ENCODE measurements at places on chromosomes 7 and 10. TPM values are rescaled to one million over a fixed set of nuclear protein-coding genes. Genes with fewer than 3 reads are reported as not detected.

The JAKMIP3 gene
- 1.7 TPM for total RNA-seq

The DMBT1 gene
- total RNA-seq, result 0.44 TPM

- no peak for DNase-seq
Observed at GRCh38 chr10:100653957-100654781, 91.2 kb upstream of the PAX2 start.

- DNase-seq, result no peak
Observed at GRCh38 chr10:45607276-45607675, 65.3 kb downstream of the ZFAND4 start.

GRCh38 chr7:158907390-158907789, 51.0 kb downstream of the DYNC2I1 start:
- DNase-seq, result no peak

DNA sequence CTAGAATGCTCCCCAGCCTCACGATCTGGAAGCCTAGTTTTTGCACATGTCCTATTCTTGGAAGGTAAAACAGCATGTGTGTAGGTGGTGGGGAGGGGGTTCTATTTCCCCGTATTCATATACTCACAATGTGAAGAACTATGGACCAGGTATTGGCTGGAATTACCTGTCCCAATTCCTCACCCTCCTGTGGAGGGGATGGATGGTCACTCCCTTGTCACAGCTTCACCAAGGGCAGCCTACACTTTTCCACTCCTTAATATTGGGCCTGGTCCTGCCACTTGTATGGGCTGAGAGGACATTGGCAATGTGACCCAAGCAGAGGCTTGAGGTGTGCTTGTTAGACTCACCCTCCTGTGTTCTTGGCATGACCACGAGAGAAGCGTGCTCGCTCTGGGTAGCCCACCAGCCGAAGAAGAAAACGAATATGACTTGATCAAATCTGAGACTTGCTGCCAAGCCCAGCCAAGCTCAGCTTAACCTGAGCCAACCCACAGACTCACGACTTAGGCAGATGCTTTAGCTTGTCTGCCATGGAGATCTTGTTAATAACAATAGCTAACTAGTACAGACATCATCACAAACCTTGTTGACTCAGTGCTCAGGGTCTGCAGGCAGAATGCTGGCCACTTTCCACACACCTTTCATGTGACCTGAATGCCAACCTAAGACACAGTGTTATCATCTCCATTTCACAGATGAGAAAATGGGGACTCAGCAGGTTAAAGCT, 17.2 kb downstream of the ZNF488 start:
- DNase-seq, result no peak

DNA sequence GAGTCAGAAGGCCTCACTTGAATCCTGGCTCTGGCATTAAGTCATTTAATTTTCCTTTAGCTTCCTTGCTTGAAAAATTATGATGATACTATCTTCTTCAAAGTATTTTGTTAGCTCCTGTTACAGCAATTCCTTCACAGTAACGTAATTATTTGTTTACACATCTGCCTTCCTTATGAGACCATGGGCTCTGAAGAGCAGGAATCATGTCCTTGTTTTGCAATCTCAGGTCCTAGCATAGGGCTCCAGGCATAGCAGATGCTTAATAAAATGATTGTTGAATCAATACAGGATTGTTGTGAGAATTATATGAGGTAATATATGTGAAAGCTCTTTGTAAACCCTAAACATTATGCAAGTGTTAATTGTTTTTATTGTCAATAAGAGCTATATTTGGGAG, 25.5 kb downstream of the KLHDC10 start:
- DNase-seq, result no peak

DNA sequence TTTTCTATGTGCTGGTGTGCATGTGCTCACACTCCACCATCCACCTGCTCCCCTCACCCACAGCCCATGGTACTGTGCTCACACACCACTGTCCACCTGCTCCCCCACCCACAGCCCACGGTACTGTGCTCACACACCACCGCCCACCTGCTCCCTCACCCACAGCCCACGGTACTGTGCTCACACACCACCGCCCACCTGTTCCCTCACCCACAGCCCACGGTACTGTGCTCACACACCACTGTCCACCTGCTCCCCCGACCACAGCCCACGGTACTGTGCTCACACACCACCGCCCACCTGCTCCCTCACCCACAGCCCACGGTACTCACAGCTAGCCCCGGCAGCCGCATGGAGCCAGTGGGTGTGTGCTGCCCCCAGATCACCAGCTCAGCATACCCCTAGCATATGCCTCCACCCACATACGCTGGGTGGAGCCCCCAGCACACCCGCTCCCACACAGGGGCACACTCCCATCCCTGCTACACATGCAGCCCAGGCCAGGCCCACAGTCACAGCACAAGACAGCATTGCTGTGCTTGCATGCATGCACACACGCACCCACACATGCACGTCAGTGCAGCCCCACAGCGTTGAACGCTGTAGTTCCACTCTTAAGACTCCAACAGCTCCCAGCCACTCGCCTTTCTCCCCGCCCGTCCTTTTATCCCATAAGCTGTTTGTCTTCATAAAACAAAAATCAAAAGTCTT, 62.0 kb downstream of the PAX2 start:
- DNase-seq, result no peak

GRCh38 chr10:43420369-43421200, 11.6 kb upstream of the HNRNPF start:
- DNase-seq, result peak; percentile 90

DNA sequence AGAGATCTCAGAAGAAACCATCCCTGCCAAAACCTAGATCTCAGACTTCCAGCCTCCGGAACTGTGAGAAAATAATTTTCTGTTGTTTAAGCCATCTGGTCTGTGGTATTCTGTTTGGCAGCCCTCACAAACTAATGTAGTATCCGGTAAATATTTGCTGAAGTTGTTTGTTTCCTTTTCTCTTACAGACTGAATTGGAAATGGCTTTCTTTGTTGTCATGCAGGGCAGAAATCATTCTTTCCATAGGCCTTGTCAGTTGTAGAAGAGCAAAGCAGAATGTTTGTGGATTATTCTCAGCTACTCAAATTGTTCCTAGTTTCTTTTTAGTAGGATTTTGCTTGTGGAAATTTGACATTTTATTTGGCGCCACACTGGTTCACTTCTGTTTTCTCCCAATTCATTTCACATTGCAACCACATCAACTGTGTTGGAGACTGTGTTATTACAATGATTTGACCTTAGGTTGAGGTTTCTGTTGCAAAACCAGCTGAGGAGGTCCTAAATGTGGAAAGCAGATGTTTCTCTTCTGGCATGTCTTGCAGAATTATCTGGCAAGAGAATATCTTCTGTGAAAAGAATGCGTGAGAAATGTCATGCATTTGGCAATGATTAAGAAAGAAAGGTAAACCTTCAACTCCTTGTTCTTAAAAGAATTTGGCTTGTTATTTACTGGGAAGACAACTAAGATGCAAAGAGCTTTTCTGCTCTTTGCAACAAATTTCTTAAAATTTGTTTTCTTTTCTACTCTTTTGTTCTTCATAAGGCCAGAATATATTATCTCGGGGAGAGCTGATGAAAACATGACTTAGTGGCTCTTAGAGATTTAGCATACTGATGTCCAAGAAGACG, 25.8 kb downstream of the ACTA2 start:
- DNase-seq, result no peak

- DNase-seq, result no peak
Observed at GRCh38 chr7:106522696-106523095, 138.3 kb downstream of the CCDC71L start.

- no peak for DNase-seq
Observed at GRCh38 chr10:78481842-78482241, 448.2 kb downstream of the RPS24 start.

GRCh38 chr10:59817773-59818172, 64.5 kb upstream of the MRLN start:
- DNase-seq, result no peak

GRCh38 chr10:33819206-33819605, 484.7 kb upstream of the NRP1 start:
- no peak for DNase-seq

GRCh38 chr10:11863353-11864109, 40.4 kb downstream of the PROSER2 start:
- no peak for DNase-seq

- no peak for DNase-seq
Observed at GRCh38 chr7:130909881-130910672, 176.1 kb upstream of the KLF14 start.

DNA sequence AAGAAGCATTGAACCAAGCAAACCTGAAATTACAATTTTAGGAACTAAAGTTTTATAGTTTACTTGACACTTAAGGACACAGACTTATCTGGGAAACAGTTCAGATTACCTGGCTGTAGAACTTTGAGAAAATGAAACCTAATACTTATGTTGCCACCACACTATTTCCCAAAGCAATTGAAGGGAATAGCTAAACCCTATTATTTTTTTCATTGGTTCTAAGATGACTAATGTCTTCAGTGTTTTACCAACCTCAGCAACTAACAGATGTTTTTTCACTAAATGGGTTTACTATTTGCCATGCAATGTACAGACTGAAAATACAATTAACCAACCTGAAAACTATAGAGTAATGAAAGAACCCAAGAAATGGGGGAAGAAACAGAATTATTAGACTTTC, 689.6 kb downstream of the SORCS1 start:
- DNase-seq, result no peak

GRCh38 chr10:19663344-19663743, 152.9 kb upstream of the PLXDC2 start:
- no peak for DNase-seq

DNA sequence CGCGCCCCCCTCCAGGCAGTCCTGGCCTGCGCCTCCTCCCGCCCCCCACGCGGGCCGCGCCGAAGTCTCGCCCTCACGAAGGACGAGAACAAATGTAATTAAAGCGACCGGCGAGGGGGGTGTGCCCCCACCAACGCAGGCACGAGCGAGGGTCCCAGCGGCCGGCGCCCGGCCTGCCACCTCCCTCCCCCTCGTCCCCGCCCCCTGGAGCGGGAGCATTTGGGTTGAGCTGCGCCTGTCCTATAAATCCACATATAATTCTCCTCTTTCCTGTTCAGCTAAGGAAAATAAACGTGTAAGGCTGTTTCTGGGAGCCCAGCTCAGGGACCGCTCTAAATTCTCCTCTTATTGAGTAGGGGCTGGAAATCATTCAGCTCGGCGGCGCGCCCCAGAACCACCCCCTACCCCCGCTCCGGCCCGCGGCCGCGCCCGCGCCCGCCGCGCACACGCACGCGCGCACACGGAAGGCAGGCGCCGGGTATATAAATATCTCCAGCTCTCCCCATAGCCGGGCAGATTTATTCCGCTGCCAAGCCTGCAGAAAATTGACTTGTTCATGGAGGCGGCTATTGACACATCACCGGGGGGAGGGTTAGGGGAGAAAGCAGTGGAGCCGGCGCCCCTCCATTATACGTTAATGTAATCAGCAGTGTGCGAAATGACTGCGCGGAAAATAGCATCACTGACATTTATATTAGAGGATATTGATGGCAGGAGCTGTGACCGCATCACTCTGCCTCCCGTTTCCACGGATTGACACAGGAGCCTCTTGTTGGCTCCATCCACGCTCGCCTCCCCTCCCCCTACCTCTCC, 61.6 kb upstream of the BTRC start:
- peak; percentile 34 for DNase-seq

DNA sequence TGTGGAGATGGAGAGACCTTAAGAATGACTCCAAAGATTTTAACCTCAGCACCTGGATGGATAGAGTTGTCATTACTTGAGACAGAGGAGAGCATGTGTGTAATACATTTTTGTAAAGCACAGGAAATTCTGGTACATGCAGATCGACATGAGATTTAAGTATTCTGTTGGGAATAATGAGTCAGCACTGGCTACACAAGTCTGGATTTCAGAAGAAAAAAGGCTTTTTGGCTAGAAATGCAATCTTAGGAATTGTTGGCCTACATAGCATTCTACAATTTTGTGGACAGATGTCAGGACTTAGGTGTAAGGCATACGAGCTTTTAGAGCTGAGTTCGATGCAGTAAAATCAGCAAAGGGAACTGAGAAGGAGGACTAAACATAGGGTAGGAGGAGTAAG, 24.1 kb upstream of the ANKRD30A start:
- DNase-seq, result no peak

DNA sequence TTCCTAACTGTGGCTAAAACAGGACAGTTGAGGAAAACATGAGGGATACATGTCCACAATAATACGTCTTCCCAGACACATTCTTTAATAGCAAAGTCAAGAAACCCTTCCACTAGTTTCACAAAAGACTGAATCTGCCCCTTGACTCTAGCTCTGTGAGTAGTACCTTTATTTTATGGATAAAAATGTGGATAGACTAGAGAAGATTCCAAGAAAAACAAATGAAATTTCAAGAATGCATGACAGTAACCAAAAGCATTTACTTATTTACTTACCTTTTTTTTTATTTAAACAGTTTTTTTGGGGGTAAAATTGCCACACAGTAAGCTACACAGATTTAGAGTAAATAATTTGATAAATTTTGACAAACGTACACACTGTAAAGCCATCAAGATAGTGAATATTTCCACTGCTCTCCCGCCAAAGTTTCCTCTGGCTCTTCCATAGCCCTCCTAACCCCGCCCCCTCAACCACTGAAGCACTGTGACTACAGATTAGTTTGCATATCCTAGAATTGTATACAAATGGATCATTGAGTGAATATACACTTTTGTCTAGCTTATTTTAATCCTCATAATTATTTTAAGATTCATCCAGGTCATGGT, 420.4 kb upstream of the ZMIZ1 start:
- DNase-seq, result no peak
